ENCODE measurements at places on chromosomes 7 and 10.
A peak's percentile ranks its signal among the peaks of the same experiment; 100 is the strongest.

GRCh38 chr10:129568583-129569344 lies 101.7 kb downstream of the MGMT start:
- no peak for DNase-seq

- peak; percentile 64 for DNase-seq
Measured at GRCh38 chr10:95295031-95295755, 4.4 kb upstream of the PDLIM1 start.

GRCh38 chr10:20956843-20957242 lies 59.7 kb upstream of the NEBL start:
- DNase-seq = no peak

DNA sequence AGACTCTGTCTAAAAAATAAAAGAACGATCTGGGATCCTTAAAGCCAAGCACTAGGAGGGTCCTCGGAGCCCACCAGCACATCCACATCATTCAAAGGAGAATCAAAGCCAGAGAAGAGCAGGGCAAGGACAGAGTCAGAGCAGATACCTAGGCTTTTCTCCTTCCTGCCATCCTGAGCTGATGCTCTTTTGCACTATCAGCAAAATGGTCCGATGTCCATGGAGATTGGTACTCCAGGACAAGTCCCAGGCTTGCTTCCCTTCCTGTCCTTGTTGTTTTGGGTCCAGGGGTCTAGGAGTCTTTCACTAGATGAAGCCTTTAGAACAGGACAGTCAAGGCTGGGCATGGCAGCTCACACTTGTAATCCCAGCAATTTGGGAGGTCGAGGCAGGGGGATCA lies 58.0 kb upstream of the ELN start:
- DNase-seq = no peak

GRCh38 chr10:24962995-24963394 lies 10.6 kb upstream of the PRTFDC1 start:
- DNase-seq = no peak

DNA sequence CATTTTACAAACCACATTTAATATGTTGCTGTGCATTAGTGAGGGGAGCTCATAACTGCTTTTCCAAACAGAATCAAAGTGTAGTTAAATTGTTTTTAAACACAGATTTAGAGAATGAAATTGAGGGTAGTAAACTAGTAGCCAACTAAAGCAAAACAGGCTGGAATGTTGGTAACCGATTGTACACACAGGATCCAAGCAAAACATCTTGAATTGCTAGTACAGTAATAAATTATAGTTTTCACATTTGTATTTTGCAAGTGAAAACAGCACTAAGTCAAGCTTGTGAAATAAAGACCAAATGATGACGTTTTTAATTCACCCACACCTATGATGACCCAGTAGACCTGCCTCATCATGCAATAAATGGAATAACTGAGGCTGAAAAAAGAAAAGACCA lies 198.3 kb downstream of the HDAC9 start:
- no peak for DNase-seq

- DNase-seq = peak; percentile 12
Measured at GRCh38 chr7:132030086-132030568, 473.7 kb upstream of the PODXL start.

DNA sequence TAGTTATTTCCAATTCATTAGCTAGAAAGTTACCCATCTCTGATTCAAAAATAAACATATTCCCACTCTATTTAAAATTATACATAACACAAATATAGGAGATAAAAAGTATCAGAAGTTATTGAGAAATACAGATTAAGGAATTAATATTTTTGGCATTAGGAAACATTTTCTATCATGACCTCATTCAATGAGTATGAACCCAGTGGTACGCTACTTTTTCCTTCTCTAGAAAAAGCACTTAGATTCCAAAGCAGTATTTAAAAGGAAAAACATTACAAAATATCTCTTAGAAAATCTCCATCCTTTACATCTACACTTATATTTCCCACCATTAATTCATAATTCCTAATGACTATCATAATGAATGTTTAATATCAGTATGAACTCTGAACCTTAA lies 240.6 kb upstream of the GNAI1 start:
- no peak for DNase-seq

- no peak for DNase-seq
Measured at GRCh38 chr10:16030562-16030961, 170.3 kb upstream of the MINDY3 start.

DNA sequence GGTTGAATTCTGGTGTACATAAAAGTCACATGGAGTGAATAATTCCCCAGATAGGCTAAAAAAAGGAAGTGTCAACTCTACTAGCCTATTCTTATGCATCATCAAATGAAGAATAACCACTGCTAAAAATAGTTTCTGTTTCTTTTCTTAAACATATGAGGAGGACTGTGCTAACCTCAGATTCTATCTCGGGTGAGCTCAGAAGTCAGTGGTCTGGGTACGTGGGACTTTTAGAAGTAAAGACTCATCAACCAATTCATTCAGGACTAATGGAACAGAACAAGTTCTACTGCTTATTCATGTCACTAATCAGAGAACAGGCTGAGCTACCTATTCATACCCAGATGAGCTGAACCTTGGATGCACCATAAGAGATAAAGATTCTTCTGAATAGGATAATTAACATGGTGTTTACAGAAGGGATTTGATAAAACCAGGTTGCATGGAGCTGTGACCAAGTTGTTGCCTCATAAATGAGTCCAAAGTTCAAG lies 9.5 kb upstream of the ASAH2 start:
- DNase-seq = no peak

DNA sequence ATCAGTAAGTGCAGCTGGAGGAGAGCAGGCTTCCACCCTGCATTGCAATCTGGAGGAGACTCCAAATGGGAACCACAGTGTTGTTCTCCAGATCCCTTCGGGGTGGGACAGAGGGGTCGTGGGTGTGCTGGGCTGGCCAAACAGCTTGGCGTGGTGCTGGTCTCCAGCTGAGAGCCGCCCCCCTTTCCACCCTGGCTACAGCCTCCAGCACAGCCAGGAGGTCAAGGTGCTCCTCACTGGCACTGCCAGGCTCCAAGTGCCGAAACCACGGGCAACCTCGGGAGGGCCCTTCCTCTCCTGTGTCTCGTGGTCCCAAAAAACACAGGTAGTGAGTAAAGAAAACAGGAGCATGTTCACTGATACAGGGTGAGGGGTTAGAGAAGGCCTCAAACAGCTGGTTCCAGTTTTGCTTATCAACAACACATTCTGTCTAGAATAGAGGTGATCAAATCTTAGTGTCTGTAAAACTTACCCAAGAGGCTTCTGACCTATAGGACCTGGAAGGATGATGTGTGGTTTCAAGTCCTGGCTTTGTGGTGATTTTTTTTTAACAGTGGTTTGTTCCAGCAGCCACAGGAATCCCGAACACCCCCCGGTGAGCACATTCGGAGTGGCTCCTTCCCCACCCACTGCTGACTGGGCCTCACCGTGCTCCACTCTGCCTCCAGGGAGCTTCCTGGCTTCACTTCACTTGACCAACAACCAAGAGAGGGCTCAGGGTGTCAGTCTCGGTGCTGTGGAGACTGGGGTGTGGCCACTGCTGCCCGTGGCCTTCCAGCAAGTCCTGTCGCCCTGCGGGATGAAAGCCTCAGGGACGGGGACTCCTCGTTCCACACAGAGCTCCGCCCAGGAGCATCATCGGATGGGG lies 31.2 kb upstream of the EN2 start:
- DNase-seq = no peak

DNA sequence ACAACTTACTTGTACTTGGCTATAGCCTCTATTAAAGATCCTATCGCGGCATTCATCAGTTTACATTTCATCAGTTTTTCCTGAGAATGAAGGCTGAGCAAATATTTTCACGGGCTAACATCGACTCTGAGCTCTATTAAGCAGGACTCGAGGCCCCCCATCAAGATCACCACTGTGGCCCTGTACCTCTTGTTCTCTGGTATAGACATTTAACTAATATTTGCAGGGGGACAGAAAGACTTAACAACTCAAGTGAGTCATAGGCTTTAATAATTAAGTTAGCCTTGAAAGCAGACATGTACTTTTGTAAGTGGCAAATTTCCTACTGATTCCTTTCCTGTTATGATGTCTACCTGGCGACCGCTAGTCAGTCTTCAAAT lies 45.4 kb downstream of the DOCK4 start:
- no peak for DNase-seq

DNA sequence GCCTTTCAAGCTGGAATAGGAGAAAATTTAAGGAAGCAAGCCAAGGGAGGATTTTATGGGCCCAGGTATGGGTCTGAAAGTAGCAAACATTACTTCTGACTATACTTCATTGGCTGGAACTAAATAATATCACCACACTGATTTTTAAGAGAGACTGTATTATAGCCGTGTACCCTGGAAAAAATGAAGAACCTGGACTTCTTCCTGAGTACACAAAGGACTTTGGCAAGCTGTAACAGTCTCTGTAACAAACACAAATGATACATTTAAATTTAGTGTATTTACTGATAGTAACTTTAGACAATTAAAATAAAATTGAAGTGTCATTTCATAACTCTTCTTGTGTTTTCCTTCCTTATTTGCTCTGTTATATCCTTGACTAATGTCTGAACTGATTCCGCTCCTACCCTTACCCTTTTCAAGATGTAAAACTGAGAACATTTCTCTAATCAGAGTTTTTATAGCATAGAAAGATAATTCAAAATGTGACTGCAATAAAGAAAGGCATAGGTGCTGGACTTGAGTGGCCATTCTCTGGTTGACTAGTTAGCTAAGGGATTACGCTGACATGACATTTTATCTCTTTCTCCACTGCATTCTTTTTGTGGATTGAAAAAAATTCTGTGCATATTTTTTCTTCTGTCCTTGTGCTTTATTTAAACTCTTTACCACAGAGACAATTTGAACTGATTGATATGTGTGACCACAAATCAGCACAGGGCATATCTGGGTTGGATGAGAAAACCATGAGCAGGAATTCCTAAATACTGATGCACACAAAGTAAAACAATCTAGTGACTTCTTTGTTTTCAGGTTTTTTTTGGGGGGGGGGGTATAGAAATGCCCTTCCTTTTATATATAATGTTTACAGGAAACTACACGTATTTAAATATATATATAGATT lies 349.7 kb downstream of the MDFIC start:
- no peak for DNase-seq

- no peak for DNase-seq
Measured at GRCh38 chr10:7317786-7318446, 92.9 kb downstream of the SFMBT2 start.

- peak; percentile 87 for DNase-seq
Measured at GRCh38 chr7:140242057-140243031, 65.6 kb upstream of the KDM7A start.

- DNase-seq = no peak
Measured at GRCh38 chr7:43764039-43764761, 5.7 kb downstream of the BLVRA start.

DNA sequence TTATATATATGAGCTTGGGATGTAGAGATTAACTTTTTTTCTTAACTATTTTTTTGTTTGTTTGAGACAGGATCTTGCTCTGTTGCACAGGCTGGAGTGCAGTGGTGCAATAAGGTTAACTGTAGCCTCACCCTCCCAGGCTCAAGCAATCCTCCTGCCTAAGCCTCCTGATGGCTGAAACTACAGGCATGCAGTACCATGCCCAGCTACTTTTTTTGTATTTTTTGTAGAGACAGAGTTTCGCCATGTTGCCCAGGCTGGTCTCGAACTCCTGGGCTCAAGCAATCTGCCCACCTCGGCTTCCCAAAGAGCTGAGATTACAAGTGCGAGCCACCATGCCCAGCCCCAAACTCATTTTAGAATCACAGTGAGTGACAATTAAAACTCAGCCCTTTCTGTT lies 105.2 kb downstream of the CUBN start:
- no peak for DNase-seq

DNA sequence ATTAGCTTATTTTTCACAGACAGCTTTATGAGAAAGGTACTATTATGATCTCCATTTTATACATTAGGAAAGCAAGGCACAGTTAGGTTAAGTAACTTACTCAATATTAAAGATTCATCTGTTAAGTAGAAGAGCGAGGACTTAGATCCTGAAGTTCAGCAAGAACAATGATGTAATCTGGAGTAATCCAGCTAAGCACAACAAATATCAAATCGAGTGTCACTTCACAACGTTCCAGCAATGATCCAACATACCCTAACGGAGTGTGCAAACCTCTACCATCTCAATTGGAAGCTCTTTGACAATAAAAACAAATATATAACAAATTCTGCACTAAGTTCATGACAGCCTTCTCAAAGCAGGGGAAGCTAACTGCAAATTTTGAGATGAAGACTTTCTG lies 121.3 kb downstream of the CALCR start:
- no peak for DNase-seq

DNA sequence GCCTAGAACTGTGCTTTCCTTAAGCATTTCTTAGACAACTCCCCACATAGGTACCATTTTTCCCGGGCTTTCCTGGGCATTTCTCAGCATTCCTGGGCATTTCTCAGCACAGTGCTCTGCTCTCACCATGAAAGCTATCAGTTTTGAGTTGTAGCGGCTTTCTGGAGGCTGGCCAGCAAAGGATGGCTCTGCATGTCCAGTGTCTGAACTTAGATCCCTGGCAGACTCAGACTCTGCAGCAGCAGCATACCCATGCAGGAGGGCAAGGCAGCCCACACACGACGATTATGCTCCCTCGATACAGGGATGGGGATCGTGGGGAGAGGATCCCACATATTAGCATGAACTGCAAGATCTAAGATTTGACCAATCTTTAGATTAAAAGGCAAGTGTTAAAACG lies 248.9 kb upstream of the MKI67 start:
- no peak for DNase-seq

DNA sequence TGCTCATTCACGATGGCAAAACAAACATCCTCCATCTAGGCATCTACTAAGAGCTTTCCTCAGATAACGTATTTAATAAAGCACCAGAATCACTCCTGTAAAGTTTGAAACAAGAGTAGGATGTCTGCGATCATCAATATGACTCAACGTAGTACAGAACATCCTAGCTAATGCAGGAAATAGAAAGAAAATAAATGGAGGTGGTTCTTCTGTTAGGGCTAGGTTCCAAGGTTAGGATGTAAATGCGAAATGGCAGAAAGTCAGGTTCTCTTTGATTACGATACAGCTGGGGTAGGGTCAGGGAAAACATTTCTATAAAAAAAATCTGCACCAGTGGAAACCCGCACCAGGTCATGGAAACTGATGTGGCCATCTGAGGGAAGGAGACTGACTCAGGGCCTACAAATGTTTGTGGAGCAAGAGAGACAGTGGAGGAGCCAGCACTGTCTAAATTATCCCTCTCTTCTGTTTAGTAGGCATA lies 29.1 kb downstream of the CCDC6 start:
- DNase-seq = no peak
